ENCODE measurements at places on chromosomes 4 and X. TPM values are rescaled to one million over a fixed set of nuclear protein-coding genes. Genes with fewer than 3 reads are reported as not detected.

SPANXN4 gene
- not detected for polyA plus RNA-seq

GIMD1 gene
- not detected for polyA plus RNA-seq

TKTL1 gene
- polyA plus RNA-seq, result not detected

NSG1 gene
- polyA plus RNA-seq, result 1.5 TPM

NPY1R gene
- 17.2 TPM for polyA plus RNA-seq

PSAPL1 gene
- polyA plus RNA-seq, result not detected

TLR1 gene
- polyA plus RNA-seq, result 4.5 TPM

GRXCR1 gene
- polyA plus RNA-seq, result not detected

PABPC4L gene
- 0.23 TPM for polyA plus RNA-seq

TMPRSS11B gene
- polyA plus RNA-seq, result 1.0 TPM
